ENCODE measurements at places on chromosomes 12 and 14. TPM values are rescaled to one million over a fixed set of nuclear protein-coding genes. Genes with fewer than 3 reads are reported as not detected.

The ACYP1 gene
- total RNA-seq = 33.2 TPM

DNA sequence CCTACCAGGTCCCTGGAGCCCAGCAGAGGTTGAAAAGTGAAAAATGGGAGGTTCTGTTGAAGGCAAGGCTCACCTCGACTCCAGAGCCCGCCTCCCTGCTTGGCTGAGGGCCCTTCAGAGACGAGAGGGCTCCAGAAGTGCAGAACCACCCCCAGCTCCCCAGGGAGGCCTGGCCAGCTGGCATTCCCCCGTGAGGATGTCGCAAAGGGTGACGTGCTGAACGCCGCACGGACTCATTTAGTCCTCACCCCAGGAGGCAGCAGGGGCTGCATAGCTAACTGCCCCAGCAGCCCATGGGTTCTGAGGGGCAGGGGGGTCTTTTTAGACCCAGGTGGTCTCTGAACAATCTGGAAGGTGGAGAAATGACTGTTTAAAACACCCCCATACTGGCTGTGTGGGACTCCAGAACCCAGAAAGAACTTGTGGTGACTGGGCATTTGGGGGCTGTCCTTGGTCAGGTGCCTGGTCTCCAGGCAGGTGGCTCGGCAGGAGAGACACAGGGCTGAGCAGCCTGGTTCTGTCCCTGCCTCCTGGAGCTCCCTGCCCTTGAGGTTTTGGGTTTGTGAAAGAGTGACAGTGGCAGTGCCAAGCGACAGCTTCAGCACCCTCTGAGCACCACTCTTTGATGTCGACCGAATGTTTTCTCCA, 32.0 kb downstream of the ANAPC7 start:
- DNase-seq = no peak

GRCh38 chr14:104370256-104370870, 209.2 kb upstream of the C14orf180 start:
- DNase-seq = peak; percentile 26

DNA sequence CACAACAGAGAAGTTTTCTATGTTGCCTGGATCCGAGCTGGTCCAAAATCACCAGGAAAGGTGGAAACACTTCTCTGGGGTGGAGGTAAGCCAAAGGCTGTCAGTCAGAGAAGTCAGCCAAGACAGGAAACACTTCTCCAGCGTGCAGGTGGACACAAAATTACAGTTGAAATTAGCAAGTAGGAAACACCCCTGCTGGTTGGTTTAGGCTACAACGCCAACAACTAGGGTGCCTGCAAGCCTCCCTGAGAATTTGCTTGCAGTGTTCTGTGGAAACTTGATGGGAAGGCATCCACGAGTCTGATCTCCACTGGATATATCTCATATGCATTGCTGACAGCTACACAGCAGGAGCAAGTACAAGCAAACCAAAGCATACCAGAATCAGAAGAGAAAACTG, 600.5 kb downstream of the RERGL start:
- no peak for DNase-seq

The PIGH gene
- total RNA-seq = 19.0 TPM

Data from Calu3 (cell line).